Activated CD4-positive, alpha-beta T cell treated with anti-CD3 and anti-CD28 coated beads, Interleukin-2, amount 50 U/mL, for 48 hours (primary cell): ENCODE measurements at places on chromosomes 7 and 10.

- DNase-seq = no peak
These were observed 12.2 kb upstream of the SAMD9L start for GRCh38 chr7:93160410-93160809.

DNA sequence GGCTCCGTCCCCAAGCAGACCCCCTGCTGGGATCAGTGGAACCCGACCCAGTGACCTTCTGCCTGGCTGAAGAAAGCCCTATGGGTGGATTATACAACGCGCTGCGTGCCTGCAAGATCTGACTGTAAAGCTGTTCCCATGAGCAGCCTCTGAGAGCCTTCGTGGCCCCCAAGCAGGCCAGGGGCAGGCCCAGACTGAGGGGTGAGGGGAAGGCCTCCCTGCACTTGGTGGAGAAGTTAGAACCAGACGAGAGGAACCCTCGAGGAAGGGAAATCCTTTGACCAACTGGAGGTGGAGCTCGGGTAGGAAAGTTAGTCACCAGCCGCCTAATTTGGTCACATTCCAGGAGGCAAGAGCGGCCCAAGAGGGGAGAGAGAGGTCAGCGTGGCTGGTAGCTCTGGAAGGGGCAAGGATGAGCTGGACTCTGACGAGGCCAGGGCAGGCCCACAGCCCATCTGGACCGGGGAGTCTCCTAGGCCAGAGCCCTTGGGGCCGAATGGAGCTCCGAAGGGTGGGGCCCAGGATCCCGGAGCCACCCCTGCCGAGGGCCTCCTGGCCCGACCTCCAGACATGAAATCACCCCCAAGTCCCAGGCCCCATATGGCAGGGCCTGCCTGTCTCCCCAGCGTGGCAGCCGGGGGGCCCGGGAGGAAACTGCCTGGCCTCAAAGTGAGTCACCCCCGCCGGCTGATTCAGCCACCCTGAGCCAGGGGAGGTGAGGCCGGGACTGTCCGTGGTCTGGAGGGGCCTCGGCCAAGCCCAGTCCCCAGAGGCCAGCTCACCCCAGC, 23.3 kb upstream of the PDGFA start:
- peak; percentile 27 for DNase-seq

GRCh38 chr7:74483402-74484336, 30.0 kb downstream of the GTF2IRD1 start:
- DNase-seq = no peak

GRCh38 chr10:75431180-75432111, at the start of gene LRMDA:
Gene LRMDA, plus strand, starts transcription at chr10:75431624.
- DNase-seq = no peak

DNA sequence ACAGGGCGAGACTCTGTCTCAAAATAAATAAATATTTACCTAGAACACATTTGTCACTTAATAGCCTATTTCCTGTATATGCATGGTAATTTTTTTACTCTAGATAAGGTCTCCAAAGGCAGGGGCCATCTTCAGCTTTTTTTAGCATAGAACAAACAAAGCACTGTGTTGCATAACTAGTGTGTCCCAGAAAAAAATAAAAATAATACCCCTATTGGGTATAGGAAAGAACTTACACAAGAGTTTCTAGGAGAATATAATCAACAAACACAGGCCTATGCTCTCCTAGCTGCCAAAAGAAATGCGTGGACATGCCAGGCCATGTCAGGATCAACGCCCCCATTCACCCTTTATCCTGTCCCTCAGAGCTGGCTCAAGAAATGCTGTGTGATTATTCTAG, 103.6 kb downstream of the PARD3 start:
- DNase-seq = no peak

- DNase-seq = no peak
These were observed 56.0 kb upstream of the ST8SIA6 start for GRCh38 chr10:17510242-17510908.

DNA sequence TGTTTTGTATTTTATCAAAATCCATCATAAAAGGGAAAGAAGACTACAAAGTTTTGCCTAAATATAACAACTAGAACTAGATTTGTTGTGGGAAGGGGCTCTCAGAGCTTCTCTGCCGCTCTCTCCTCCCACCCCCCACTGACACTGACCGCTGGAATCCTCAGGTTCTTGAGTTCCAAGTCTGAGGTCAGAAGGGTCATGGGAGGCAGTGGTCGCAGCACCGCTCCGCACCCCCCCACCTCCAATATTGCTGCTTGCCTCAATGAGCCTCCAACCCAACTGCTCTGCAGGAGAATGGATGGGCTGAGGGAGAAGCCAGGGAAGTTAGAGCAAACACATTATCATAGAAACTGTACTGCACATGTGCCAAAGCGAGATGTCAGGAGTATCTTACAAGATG, 359.4 kb downstream of the GRID1 start:
- DNase-seq = no peak

- DNase-seq = no peak
These were observed 24.3 kb upstream of the MKI67 start for GRCh38 chr10:128150561-128150960.

DNA sequence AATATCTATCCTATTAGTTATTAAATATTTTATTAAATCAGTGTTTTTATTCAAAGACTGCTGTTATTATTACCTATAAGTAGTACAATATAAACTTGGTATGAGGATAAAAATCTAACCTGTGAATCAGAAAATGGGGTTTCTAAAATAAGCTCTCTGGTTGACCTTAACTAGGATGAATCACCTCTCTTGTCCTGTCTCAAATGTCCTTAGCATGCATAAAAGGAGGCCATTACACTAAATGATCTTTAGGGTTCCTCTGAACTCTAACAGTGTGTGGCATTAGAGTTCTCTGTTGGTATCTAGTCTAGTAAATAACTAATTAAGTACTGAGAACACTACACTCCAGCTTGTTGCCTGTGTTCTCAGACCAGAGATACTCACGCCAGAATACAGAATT, 143.1 kb upstream of the LRRTM3 start:
- DNase-seq = no peak

DNA sequence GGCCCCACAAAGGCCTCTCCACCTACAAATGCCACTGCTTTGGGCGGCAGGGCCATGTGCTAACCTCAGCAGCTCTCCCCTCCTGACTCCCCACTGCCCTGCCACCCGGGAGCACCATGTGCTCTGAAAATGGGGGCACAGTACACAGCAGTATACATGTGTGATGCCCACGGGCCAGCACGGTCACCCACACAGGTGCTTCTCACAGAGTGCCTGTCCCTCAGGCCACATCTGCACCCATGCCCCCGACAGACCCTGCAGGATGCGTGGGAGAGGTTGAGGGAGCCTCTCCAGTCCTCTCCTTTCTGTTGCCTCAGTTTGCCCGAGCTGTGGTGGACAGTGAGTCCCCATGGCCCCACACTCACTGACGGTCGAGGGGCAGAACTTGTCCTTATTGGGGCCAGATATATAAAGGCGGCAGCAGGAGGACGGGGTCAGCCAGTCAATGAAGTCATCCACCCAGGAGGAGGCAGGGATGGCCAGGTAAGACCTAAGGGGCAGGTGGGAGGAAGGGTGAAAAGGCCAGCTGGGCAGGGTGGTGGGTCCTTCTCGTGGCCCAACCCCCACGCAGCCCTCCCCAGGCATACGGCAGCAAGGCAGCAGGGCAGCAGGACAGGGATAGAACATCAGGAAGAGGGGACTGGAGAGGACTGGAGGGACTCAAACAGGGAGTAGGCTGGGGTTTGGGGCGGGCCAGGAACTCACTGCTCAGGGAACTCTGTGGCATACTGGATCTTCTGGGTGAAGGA, 19.6 kb downstream of the NPC1L1 start:
- DNase-seq = no peak

DNA sequence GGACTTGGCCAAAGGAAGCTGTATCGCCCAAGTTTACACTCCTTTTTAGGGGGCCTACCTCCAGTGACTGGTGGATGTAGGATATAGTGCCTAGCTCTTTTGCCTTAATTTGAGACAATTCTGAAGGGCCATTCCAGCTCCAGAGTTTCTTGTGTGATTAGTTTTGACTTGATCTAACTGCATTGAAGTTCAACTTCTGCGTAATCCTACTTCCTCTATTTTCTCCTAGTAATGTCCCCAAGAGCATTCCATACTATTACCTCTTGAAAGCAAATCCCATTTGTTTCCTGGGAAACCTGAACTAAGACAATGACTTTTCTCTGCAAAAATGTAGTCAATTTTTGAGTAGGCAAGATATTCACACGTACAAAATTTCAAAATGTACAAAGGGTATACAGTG, 4.7 kb upstream of the H2AZ2 start:
- no peak for DNase-seq

GRCh38 chr10:43817368-43817767, 168.7 kb upstream of the ZNF32 start:
- DNase-seq = no peak

DNA sequence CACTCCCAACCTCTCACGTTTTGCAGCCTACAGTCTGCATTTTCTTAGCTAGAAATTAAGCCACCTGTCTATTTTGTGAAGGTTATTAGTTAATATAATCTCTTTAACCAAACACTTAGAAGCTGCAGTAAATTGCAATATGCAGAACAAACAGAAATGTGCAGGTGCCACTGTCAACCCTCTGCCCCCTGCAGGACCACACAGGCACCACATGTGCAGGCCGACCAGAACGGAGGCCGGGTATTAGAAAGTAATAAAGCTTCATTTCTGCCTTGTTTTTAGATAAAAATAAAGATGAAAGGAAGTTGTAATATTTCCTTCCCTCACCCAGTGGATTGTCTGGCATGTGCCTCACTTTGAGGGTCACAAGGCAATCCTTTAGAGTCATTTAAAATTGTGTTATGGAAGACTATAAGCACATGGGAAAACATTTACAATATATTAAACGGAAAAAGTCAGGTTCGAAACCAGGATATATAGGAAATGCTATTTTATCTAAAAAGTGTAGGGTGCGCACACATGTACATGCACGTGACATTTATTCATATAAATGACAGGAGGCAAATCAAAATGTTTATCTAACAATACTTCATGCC, 158.2 kb downstream of the ARHGAP12 start:
- DNase-seq = peak; percentile 62

- DNase-seq = no peak
These were observed 268.2 kb downstream of the CCDC3 start for GRCh38 chr10:12733271-12733670.

DNA sequence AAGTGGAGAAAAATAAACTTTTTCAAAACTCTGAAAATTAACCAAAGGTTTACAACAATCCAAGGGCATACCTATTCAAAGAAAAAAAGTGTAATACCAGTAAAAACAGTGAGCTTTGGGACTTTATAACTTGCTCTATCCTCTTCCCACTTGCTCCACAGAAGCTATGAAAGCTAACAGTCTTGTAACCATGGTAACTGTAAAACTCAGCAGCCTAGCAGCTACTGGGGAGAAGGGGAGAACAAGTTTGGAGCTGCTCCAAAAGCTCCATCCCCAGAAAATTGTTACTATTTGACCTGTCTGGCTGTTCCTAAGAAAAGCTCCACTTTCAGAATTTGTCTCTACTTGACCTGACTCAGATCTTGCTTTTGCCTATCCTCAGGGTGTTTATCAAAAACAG, 191.5 kb downstream of the OTUD1 start:
- no peak for DNase-seq

GRCh38 chr7:78939669-78940068, 513.8 kb downstream of the MAGI2 start:
- DNase-seq = no peak

GRCh38 chr7:68073701-68074100, 1077.1 kb downstream of the TYW1 start:
- DNase-seq = no peak

- DNase-seq = no peak
These were observed 3.9 kb upstream of the POU6F2 start for GRCh38 chr7:38973760-38974159.

DNA sequence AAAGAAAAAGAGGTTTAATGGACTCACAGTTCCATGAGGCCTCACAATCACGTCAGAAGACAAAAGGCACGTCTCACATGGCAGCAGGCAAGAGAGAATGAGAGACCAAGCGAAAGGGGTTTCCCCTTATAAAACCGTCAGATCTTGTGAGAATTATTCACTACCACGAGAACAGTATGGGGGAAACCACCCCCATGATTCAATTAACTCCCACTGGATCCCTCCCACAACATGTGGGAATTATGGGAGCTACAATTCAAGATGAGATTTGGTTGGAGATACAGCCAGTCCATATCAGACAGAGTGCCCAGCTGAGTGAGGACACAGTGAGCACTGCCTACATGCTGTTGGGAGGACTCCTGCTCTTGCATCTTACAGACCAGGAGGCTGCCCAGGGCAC, 148.4 kb downstream of the TEX36 start:
- DNase-seq = no peak

DNA sequence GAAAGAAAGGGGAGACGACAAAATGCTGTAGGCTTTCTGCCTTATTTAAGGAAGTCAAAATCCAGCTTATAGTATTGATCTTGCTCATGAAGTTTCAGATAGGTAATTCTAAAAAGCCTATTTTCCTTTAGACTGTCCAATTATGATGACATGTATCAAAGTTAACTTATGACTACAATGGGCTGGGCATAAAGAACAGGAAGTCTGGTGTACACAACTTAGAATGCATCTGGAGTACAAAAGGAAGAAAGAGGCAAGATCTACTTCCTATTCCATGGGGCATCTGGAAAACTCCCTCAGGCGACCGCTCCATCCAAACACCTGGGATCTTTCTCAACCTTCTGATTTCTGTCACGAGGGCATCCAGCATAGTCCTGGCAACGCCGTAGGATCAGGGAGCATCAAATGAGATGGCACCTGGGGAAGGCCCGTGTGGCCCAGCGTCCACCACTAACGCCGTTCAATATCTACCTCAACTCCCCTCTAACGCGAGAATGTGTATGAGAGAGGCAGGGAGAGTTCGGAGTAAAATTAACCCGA, 512 bp downstream of the FAM24B start:
- no peak for DNase-seq

- DNase-seq = no peak
These were observed 9.8 kb upstream of the CYP2C18 start for GRCh38 chr10:94673614-94674321.

DNA sequence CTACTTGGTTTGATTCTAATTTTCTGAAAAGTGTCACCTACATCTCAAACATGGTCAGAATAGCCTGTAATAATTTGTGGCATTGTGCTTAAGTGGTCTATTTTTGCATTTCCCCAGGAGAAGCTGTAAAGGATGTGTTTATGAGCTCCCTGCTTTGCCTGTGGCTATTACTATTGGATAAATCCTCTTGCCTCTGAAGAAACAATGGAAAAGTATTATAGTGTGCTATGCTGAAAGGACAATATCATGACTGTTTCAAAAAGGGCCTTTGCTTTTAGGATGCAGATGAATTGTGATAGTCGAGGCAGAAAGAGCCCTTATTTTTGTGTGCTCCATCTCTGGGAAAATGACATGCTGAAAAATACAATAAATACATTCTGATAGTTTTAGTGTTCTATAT, 94.1 kb upstream of the ARMC3 start:
- DNase-seq = no peak

- no peak for DNase-seq
These were observed 215.8 kb downstream of the MAD1L1 start for GRCh38 chr7:2016761-2017480.

- DNase-seq = no peak
These were observed 3.3 kb upstream of the ASB4 start for GRCh38 chr7:95482424-95482823.
